ENCODE measurements at places on chromosomes 7 and 10.

DNA sequence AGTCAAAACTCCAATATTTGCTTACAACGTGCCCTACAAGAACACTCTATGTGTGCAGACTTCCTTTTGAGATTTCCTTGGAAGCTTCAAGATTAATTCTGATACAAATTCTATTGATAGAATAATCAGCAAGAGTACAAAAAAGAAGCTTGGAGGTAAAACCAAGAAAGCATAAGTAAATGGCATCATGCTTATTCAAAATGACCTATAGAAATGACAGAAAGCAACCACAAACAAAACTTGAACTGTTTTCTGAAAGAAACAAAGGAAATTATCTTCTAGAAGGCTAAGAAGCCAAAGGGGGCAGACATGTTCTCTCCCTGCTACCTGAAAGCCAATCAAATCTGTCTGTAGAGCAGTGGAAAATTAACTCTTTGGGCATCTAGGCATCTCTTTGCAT lies 73.0 kb downstream of the CTNNA3 start:
- no peak for DNase-seq

GRCh38 chr10:107054469-107055156 lies 109.9 kb downstream of the SORCS1 start:
- no peak for DNase-seq

- DNase-seq: no peak
Measured at GRCh38 chr7:18040196-18040595, 12.6 kb upstream of the PRPS1L1 start.

DNA sequence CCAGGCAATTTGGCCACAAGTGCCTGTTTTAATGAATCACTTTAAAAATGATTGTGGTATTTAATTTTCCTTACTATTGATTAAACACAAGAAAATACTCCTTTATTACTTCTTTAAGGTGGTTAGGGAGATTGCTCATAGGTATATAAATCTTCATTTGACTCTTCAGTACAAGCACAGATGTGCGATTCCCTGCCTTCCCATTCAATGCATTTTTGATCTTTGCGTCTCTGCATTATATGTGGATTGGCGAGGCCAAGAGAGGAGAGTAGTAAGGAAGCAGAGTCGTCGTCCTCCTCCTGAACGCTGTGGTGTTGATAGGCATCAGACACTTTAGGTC lies 683.7 kb downstream of the LRMDA start:
- no peak for DNase-seq

DNA sequence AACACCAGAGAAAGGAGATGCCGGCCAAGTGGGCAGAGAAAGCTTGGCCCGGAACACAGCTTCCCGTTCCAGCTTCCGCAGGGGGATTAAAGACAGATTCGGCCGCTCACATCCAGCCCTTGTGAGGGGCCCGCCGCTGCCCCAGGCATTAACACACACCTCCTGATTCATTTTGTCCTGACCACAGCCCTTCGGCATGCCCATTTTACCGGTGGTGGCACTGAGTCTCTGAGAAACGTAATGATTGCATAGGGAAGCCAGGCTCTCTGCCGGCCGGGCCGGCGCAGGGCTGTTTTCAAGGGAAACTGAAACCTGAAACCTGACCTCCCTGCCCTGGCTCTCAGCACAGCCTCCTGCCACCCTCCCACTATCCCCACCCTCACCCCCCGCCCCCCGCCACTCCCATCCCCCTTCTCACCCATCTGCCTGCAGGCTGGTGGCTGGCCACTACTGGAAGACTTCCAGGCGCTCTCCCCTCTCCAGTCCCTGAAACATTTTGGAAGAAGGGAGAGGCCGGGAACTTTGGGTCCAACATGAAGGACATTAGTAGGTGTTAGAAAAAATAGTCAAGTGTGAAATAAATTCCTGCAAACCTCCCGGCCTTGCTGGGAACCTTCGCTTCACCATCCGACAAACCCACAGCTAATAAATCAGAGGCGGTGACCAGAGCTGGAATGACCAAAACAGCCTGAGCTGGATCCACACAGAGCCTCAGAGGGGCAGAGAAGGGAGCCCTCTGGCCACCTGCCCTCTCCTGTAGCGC lies 83.5 kb upstream of the CUX1 start:
- DNase-seq: no peak
